ENCODE measurements at places on chromosomes 11 and 22.

DNA sequence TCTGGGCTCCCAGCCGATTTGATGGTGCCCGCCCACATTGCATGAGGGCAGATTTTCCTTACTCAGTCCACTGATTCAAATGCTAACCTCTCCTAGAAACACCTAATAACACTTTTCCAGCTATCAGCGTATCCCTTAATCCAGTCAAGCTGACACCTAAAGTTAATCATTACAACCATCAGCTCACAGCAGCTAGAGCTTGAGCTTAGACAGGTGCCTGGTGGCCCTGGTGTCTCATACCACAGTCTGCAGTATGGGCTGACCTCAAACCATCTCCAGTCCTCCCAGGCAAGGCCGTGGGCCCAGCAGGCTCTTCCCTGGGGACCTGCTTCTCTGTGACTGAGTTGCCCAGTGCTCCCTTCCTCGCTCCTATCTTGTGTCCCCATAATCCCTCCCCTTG lies 174.4 kb upstream of the NECTIN1 start:
- DNase-seq, result no peak

DNA sequence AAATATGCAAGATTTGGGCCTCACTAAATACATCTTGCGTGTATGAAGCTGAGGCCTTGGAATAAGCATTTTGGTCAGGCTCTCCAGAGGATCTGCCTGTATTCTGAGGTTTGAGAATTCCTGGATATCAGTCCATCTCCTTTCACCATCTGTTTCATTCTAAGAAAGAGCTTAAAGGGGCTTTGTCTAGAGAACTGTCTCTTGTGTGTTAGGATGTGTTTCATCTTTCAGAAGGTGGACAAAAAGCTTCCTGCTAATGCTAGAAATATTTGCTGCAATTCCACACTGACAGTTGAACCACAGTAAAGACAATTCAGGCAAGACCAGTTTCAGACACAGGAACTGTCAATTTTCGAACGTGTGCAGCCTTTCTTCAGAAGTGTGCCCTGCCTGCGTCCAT lies 185.4 kb downstream of the DBX1 start:
- DNase-seq, result no peak

GRCh38 chr11:117818041-117818873 lies 6.3 kb downstream of the FXYD2 start:
- no peak for DNase-seq

GRCh38 chr11:43632181-43632580 lies 48.4 kb upstream of the HSD17B12 start:
- DNase-seq, result no peak

GRCh38 chr22:44685384-44686056 lies 16.5 kb upstream of the PRR5 start:
- DNase-seq, result no peak

GRCh38 chr11:72724851-72725723 lies 27.1 kb downstream of the ARAP1 start:
- no peak for DNase-seq

GRCh38 chr11:133123796-133124195 lies 408.5 kb downstream of the OPCML start:
- no peak for DNase-seq

DNA sequence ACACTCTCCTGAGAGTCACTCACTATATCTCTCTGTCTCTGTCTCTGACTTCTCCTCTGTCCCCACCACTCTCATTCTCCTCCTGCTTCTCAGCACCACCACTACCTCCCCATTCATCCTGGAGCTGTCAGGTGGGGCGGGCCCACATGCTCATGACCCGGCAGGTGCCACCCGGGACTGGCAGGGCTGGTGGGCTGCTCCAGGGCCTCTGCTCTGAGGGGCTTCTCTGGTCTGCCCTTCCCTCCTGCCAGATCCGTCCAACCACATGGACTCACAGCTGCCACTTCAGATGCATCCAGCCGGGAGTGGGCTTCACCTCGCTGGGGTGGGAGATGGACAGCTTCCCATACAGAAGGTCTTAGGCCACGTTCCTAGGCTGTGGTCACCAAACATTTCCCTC lies 4.8 kb upstream of the EMID1 start:
- no peak for DNase-seq

- no peak for DNase-seq
These were observed 27.8 kb downstream of the WEE1 start for GRCh38 chr11:9601037-9601875.

- no peak for DNase-seq
These were observed 330.7 kb upstream of the NCAM1 start for GRCh38 chr11:112630496-112630895.

DNA sequence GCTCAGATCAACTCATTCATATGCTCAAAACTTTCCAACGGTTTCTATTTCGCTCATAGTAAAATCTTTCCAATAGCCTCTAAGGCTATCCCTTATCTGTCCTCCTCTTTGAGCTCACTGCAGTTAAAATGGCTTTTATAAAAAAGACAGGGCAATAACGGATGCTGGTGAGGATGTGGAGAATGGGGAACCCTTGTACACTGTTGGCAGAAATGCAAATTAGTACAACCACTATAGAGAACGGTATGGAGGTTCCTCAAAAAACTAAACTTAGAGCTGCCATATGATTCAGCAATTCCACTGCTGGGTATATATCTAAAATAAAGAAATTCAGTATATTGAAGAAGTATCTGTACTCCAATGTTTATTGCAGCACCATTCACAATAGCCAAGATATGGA lies 345.6 kb downstream of the DLG2 start:
- no peak for DNase-seq

DNA sequence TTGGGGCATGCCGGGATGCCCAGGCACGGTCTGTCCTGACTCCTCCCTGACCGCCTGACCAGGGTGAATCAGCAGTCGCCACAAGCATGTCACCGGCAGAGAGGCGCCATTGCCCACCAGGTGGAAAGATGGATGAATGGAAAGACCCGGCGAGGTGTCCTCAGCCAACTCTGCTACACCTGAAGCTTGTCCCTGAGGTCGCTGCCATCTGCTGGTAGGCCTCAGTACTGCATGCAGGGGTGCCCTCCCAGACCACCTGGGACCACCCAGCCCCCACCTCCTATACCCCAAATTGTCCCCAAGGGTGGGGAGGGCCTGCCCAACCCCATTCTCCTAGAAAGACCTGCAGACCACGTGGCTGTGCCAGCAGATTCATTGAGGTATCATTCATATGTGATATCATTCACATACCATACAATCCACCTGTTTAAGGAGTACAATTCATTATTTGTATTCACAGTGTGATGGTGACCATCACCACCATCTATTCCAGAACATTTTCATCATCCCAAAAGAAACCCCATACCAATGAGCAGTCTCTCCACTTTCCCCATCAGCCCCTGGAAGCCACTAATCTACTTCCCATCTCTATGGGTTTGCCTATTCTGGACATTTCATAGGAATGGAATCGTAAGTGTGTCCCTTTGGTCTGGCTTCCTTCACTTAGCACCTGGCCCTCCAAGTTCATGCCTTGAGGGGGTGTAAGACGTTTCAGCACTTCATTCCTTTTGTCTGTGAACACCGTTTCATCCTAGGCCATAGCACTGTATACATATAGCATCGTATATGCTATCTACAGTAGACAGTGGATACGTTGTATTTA lies 17.5 kb downstream of the FGF3 start:
- no peak for DNase-seq

DNA sequence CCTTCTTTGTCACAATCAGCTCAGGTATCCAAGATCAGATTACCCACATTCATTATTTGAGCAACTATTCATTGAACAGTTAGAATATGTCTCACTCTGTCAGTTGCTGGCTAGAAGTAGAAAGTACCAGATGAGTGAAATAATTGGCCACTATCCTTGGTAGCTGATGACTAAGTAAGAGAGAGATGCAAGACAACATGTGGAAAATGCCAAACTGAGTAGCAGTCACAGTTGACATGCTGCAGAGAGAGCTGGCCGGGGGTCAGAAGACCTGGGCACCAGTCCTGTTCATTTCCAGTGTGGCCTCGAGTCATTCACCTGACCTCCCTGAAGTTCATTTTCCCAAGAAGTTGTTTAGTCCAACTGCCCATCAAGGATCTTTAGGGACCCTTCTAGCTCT lies 22.5 kb upstream of the SMIM35 start:
- no peak for DNase-seq

- no peak for DNase-seq
These were observed 294.1 kb upstream of the LARGE1 start for GRCh38 chr22:34214372-34214771.

GRCh38 chr11:43582863-43583462 lies 97.6 kb upstream of the HSD17B12 start:
- no peak for DNase-seq
